Lung (tissue), 17 donors: ENCODE measurements at places on chromosomes 4 and X. TPM values are rescaled to one million over a fixed set of nuclear protein-coding genes. Genes with fewer than 3 reads are reported as not detected.

DNA sequence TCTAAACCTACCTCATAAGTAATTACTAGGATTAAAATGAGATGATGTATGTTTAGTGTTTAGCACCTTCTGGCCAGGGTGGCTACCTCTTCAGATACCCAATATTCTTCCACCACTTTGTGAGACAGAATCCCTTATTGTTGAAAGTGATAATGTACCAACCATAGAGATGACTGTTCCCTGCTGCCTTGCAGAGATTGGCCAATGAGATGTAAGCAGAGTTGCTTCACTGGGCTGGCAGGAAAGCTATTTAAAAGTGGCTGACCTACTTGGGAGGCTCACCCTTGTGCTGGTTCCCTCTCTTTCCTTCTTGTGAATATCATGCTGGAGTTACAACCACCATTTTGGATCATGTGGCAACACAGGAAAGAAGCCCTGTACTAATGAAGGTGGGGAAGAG is 58.9 kb downstream of the TMEM154 start:
- H3K4me1 ChIP-seq = no peaks in the 10 kb centered on the region
- no peak overlapping the region for H3K4me3 ChIP-seq
- H3K36me3 ChIP-seq = no peaks in the 10 kb centered on the region
- no peak for DNase-seq

GRCh38 chr4:128379860-128380259 is 92.2 kb upstream of the PGRMC2 start:
- no peaks in the 10 kb centered on the region for H3K27me3 ChIP-seq
- no peak overlapping the region for H3K4me3 ChIP-seq
- no peak for DNase-seq
- no peak overlapping the region for H3K27ac ChIP-seq
- H3K4me1 ChIP-seq = no peaks in the 10 kb centered on the region

DNA sequence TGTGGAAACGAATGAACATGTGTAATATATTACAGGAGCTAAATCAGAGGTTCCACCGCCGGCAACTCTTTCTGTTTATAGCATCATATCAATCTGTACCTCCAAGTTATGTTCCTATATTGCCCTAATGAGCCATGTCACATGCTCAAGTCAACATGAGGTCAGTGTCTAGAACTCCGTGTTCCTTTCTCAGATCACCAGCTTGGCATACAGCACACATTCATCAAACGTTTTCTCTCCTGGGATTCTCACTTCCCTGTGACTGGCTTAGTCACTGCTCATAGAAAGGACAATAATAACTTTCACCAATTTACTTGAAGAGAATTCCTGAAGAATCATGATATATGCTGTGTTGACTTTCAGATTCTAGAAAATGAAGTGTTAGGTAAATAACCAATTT is 532.0 kb upstream of the SPANXN1 start:
- DNase-seq = peak; percentile 1
- H3K4me3 ChIP-seq = no peak overlapping the region
- no peaks in the 10 kb centered on the region for H3K4me1 ChIP-seq

DNA sequence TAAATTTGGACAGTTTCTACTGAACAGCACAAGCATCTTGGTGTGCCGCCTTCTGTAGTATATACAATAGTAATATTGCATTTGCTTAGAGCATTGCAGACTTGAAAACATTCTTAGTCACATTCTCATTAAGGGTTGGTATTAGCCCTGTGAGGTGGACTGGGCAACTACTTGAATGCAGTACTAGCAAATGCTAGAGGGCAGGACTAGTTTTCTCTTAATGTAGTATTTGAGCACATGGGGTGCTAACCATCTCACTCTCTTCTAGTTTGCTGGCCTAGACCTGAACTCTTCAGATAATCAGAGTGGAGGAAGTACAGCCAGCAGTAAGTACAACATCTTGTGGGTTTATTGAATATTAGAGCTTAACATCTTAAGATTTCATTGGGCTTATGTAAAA is 3.2 kb downstream of the DDX3X start:
- H3K36me3 ChIP-seq = peaks cover 34% of the 10 kb centered on the region
- no peaks in the 10 kb centered on the region for H3K27me3 ChIP-seq
- DNase-seq = no peak
- no peak overlapping the region for H3K4me3 ChIP-seq

FABP2 gene
- polyA plus RNA-seq = not detected
